Activated CD8-positive, alpha-beta T cell treated with anti-CD3 and anti-CD28 coated beads, Interleukin-2, amount 10 ng/mL, durations not matched to agents 7 days and 5 days (primary cell): ENCODE measurements at places on chromosomes 4 and X. TPM values are rescaled to one million over a fixed set of nuclear protein-coding genes. Genes with fewer than 3 reads are reported as not detected.

ENAM gene
- total RNA-seq, result not detected

DNA sequence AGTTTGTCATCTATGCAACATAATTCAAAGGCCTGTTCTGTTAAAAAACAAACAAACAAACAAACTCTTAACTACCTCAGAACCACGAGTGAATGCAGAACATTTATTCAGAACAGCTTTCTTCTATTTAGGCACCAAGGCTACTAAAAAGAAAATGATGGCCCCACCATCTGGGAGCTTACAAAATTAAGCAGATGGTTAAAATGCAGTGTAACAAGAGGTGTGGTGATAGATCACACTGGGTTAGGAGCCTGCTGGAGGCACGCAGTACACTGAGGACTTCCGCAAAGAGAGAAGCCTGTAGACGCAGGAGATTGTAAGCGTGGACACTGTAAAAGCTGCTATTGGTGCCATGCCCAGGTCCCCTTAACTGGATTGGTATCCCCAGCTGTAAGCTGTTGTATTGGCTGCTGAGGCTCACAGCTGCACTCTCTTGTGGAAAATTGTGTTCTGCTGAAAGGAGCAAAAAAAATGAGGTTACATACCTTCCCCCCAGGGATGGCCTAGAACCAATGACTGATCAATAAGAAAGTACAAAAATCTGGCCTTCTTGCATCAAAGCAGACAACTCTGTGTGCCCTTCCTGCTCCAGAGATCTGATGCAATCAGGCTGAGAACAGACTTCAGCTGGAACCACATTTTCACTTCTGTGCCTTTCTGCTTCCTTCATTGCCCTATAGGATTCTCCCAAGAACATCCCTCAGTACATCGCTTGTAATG, 60.0 kb downstream of the SHROOM3 start:
- H3K36me3 ChIP-seq, result no peaks in the 10 kb centered on the region
- DNase-seq, result no peak
- H3K27me3 ChIP-seq, result peaks cover 11% of the 10 kb centered on the region
- no peak overlapping the region for H3K27ac ChIP-seq

GRCh38 chrX:21840193-21840545, 752 bp downstream of the MBTPS2 start:
- no peaks in the 10 kb centered on the region for H3K27me3 ChIP-seq
- peaks cover 8% of the 10 kb centered on the region for H3K36me3 ChIP-seq
- peak; percentile 28 for DNase-seq
- peaks cover 8% of the 10 kb centered on the region for H3K4me1 ChIP-seq

- H3K4me1 ChIP-seq, result no peaks in the 10 kb centered on the region
- no peak overlapping the region for H3K4me3 ChIP-seq
- no peaks in the 10 kb centered on the region for H3K27me3 ChIP-seq
- no peaks in the 10 kb centered on the region for H3K36me3 ChIP-seq
These were observed 116.5 kb upstream of the IQCM start for GRCh38 chr4:149932188-149932587.

DNA sequence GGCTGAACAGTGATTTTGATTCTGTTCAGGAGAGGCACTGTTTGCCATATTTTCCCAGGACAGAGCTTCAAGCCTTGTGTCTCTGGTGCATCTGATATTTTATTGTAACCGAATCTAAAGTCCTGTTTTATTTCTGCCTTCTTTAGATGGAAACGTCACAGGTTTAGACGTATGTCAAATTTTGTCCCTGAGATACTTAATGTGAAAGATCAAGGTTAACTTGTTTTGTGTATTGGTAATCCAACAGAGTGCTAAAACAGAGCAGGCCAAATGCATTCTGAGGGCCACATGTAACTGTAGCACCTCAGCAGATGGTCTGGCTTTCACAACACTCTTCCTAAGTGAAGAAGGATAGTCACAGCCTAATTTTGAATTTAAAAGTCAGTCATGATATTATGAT, at the start of gene GNRHR:
Gene GNRHR (minus strand): TSS at position 101 of the 400 bp plus-strand sequence. CDS start 53 bp downstream, at position 48.
- no peak for DNase-seq
- no peaks in the 10 kb centered on the region for H3K36me3 ChIP-seq
- no peak within 1 kb of the TSS for H3K4me3 ChIP-seq
- no peaks in the 10 kb centered on the region for H3K4me1 ChIP-seq

DNAAF6 gene
- total RNA-seq, result not detected

DNA sequence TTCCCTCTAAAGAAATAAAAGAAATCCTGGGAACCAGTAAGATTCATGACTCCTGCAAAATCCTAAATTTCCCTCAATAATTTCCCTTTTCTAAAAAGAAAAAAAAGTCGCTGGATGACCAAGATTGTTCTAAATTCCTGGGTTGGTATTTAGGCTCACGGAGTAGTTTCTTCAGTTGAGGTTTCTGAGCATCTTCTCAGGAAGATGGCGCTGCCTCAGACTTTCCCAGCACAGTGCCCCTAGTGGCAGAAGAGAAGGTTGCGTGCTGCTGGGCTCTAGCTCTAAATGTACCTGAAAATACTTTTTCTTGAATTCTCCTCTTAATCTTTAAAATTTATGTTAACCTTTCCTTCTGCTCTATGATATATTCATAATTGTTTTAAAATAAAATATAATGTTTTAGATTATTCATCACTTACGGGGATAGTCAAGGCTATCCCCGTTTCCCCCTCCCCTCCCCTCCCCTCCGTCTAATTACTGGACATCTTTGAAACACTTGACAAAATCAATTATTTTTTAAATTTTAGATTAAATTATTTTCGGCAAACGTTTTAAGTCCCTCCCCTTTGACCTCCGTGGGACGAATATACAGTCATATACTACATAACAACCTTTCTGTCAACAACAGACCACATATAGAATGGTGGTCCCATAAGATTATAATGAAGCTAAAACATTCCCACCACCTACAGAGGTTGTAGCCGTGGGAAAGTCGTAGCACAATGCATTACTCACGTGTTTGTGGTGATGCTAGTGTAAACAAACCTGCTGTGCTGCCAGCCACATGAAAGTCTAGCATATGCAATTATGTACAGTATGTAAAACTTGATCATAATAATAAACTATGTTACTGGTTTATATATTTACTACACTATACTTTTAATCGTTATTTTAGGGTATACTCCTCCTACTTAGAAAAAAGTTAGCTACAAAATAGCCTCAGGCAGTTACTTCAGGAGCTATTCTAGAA, 41.0 kb upstream of the GATB start:
- H3K4me3 ChIP-seq, result no peak overlapping the region
- H3K27ac ChIP-seq, result no peak overlapping the region
- H3K27me3 ChIP-seq, result no peaks in the 10 kb centered on the region
- H3K4me1 ChIP-seq, result no peaks in the 10 kb centered on the region
- H3K36me3 ChIP-seq, result no peaks in the 10 kb centered on the region

CCDC120 gene
- total RNA-seq, result 5.0 TPM

- peaks cover 20% of the 10 kb centered on the region for H3K36me3 ChIP-seq
- DNase-seq, result no peak
These were observed 511.2 kb downstream of the INPP4B start for GRCh38 chr4:142334931-142335330.

DNA sequence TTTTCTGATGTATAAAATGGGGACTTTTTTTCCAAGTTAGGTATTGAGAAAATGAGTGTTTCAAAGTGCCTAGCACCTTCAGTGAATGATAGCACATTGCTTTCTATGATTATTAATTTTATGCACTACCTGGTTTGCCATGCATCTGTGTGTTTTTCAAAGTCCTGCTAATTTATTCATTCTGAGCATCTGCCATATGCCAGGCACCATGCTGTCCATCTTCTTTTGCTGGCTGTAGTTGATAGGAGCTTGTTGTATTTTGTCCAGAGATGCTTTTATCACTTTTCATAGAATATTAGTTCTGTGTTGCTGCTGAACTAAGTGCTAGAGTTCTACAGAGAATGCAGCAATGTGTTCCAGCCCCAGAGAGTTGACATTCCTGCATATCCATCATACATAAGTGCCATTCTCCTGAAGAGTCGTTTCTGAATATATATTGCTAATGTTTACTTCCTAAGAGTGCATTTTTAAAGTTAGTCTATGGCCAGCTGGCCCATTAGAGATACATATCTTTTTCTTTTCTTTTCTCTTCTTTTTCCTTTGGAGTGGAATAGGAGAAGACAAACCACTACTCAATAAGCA, 49.0 kb upstream of the CLNK start:
- no peak overlapping the region for H3K4me3 ChIP-seq
- no peaks in the 10 kb centered on the region for H3K36me3 ChIP-seq
- no peaks in the 10 kb centered on the region for H3K27me3 ChIP-seq
- peaks cover 36% of the 10 kb centered on the region for H3K4me1 ChIP-seq
- no peak overlapping the region for H3K27ac ChIP-seq
- DNase-seq, result no peak

LRCH2 gene
- total RNA-seq, result not detected

- no peaks in the 10 kb centered on the region for H3K4me1 ChIP-seq
- no peak for DNase-seq
- H3K27me3 ChIP-seq, result no peaks in the 10 kb centered on the region
These were observed 103.3 kb upstream of the PCDH18 start for GRCh38 chr4:137635601-137636000.

HDX gene
- 1.6 TPM for total RNA-seq

DNA sequence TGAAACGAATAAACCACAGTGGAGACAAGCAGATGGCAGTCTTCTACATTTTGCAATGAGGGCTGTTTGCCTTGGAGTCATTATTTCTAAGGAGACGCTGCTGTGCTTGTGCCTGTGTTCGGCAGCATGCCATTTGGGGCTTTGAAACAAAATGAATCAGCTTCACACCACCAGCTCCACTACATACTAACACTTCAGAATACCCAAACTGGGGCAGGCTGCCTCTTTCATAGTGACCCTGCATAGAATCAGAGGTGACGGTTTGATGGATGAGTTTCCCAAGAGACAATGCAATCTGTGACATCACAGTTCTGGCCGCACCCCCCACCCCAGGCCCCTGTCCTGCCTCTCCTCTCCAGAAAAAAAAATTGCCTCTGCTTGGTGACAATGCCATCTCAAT, 57.1 kb upstream of the MID1 start:
- H3K27me3 ChIP-seq, result peaks cover 2% of the 10 kb centered on the region
- no peak overlapping the region for H3K4me3 ChIP-seq
- H3K4me1 ChIP-seq, result no peaks in the 10 kb centered on the region
- no peaks in the 10 kb centered on the region for H3K36me3 ChIP-seq
- H3K27ac ChIP-seq, result no peak overlapping the region

SH2D1A gene
- total RNA-seq, result 42.0 TPM

GIMD1 gene
- not detected for total RNA-seq

GRCh38 chr4:87895964-87896621, 63.3 kb downstream of the MEPE start:
- peaks cover 31% of the 10 kb centered on the region for H3K27me3 ChIP-seq
- no peak overlapping the region for H3K4me3 ChIP-seq
- H3K4me1 ChIP-seq, result peaks cover 17% of the 10 kb centered on the region
- DNase-seq, result peak; percentile 29
- no peaks in the 10 kb centered on the region for H3K36me3 ChIP-seq

TLR3 gene
- total RNA-seq, result 0.53 TPM

COL25A1 gene
- total RNA-seq, result not detected

- H3K36me3 ChIP-seq, result no peaks in the 10 kb centered on the region
- H3K4me1 ChIP-seq, result no peaks in the 10 kb centered on the region
- no peak for DNase-seq
- H3K27me3 ChIP-seq, result no peaks in the 10 kb centered on the region
- no peak overlapping the region for H3K4me3 ChIP-seq
These were observed 72.4 kb downstream of the NRK start for GRCh38 chrX:105894721-105895120.

GRCh38 chrX:57573754-57574153, 18.1 kb upstream of the ZXDB start:
- no peak overlapping the region for H3K27ac ChIP-seq
- DNase-seq, result peak; percentile 21
- no peaks in the 10 kb centered on the region for H3K36me3 ChIP-seq
- H3K27me3 ChIP-seq, result peaks cover 5% of the 10 kb centered on the region
- no peaks in the 10 kb centered on the region for H3K4me1 ChIP-seq
- no peak overlapping the region for H3K4me3 ChIP-seq

CFAP99 gene
- total RNA-seq, result not detected

NPY5R gene
- total RNA-seq, result not detected

HMGB3 gene
- 53.3 TPM for total RNA-seq

GRCh38 chr4:18945464-18945863, 923.9 kb upstream of the LCORL start:
- no peak overlapping the region for H3K27ac ChIP-seq
- H3K36me3 ChIP-seq, result no peaks in the 10 kb centered on the region
- no peaks in the 10 kb centered on the region for H3K27me3 ChIP-seq

DNA sequence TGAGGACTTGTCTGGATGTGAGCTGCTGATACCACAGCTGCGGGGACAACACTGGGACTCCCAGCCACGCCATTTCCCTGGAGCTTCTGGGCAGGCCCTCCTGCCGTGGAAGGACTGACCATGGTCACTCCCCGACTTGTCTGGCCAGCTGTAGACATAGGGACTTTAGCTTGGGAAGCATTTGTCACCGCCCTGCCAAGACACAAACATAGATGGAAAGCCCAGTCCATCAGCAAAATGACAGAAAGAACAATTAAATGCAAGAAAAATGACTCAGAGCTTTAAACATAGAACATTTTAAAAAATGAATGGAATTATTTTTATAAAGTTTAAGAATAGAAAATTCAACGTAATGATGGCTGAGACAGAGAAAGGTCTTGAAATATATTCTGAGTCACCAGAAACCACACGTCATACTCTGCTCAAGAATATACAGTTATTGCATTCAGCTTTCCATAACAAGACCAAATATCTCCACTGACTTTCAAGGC, 107.6 kb upstream of the CBR4 start:
- H3K27ac ChIP-seq, result no peak overlapping the region
- no peak for DNase-seq
- no peak overlapping the region for H3K4me3 ChIP-seq

DNA sequence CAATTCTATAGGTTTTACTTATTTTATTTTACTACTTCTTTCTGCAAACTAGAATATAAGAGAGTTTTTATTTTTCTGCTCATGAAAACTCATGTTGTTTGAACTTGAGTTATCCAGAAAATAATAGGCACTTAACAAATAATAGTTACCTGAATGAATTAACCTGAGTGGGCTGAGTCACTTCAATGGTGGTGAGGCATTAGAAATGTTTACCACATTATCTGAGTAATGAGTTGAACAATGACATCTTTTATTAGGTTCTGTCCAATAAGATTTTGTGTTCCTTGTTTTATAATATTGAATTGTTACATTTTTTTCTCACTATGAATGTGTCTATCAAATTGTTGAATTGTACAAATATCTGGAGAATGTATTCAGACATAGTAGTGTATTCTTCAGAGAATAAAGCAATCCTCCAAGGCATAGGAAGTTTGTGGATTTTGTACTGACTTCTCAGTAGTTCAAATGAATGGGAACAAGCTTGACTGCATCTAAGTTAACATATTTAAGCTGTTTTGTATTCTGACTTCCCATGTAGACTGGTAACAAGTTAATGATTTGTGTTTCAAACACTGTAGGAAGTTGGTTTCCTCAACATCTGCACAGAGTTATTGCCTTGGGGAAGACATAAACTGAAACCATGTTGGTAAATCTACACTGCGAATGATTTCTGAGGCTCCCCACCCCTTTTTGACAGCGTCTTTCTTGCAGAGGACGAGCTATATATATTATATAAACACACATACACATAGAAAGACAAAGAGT, 1808.9 kb upstream of the TENM3 start:
- H3K27me3 ChIP-seq, result peaks cover 1% of the 10 kb centered on the region
- peaks cover 3% of the 10 kb centered on the region for H3K4me1 ChIP-seq

GRCh38 chr4:39335566-39335965, 30.6 kb downstream of the RFC1 start:
- H3K36me3 ChIP-seq, result peaks cover 33% of the 10 kb centered on the region
- H3K4me1 ChIP-seq, result peaks cover 7% of the 10 kb centered on the region
- DNase-seq, result no peak
